ENCODE measurements at places on chromosomes 4 and X. TPM values are rescaled to one million over a fixed set of nuclear protein-coding genes. Genes with fewer than 3 reads are reported as not detected.
A peak's percentile ranks its signal among the peaks of the same experiment; 100 is the strongest.

- peak; percentile 98 for DNase-seq
Measured at GRCh38 chrX:65595460-65595876, 60.9 kb upstream of the LAS1L start.

The KLF8 gene
- 28.3 TPM for total RNA-seq

DNA sequence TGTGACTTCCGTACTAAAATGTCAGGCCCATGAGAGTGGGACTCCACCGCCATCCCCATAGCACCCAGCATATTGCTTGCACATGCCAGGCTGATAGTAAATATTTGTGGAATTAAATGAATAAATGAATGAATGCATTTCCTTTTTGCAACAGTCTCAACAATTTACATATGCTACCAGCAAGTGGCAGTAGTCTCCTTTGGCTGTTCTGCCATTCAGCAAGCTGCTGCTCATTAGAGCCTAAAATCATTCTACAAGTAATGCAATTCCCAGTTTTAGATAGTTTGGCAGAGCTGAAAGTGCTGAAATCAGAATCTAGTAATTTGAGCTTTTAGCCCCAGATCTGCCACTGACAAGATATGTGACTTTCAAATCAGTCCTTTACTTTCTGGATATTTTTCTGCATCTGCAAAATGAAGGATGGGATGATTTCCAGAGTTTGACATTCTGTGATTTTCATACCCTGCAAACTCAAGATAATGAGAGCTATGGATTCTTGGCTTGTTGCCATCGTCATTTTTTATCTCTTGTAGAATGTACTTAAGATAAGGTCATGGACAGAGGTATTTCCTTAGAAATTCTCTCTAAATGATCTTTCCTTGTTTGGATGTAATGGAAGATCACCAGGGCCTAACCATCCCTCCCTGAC lies 35.7 kb upstream of the INTS6L start:
- no peak for DNase-seq

DNA sequence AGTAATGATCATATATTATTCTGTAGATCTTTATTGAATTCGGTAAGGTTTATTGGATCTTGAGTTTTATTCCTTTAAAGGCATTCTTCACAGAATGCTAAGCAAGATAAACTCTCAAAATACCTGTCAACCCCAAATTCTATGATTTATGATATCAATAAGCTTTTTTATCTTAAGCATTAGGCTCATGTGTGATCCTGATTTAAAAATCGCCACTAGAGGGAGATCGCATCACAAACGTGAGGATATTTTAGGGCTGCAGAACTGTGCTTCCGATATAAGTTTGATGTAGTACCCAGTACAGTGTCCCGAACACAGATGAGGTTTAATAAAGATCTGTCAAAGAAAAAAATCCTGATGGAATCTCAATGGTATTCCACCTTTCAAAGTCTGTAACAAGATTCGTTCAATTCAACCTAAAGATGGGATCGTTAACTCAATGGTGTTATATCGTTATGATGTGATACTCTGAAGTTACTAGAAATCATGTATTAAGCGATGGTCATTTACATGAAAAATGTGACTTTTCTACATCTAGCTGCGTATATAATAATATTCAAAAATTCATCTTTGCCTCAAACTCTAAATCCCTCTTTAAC lies 169.0 kb downstream of the CORIN start:
- DNase-seq, result no peak

DNA sequence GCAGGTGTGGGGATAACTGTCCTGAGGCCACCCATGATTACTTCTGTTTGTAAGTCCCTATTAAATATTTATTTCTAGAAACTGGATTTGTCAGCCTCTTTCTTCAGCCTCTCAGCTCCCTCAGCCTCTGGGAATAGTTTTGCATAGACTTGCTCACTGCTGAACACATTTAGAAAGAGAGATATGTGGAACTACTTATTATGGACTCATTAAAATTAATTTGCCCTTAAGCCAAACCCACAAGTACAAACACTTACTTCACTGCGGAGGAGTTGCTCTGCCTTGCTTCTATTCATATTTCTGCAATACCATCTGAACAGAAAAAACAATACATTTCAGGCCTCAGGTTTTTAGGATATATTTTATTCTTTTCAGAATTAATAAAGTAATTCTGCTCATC lies 22.4 kb upstream of the TXK start:
- DNase-seq, result no peak

GRCh38 chr4:184331268-184331995 lies 113.8 kb upstream of the ENPP6 start:
- DNase-seq, result no peak

DNA sequence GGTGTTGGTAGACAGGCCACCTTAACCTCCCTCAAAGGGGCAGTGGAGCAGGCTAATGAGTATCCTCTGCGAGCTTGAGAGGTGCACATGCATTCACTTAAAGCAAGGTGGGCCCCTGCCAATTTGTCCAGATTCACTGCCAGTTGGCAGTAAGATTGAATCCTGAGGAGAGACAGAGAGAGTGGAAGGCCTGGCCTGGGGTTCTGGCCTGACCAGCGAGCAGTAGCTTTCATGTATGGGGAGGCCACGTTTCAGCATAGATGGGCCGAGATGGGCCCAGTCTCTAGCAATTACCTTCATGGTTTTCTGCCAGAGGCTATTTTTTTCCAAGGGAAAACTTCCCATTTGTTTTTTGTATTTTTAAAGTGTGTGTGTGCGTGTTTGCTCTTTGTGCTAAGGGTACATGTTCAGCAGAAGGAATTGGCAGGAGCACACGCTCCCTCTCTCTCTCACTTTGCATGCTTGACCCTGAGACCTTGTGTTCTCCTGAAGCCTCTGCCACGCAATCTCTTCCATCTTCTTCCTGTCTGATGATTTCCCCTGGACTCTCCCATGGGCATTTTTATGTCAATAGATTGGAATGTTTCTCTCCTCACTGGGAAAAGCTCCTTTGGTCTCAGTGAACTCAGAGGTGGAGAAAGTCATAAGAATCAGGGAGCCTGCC lies 215.8 kb upstream of the SFRP2 start:
- DNase-seq, result no peak

The MXRA5 gene
- 13.5 TPM for total RNA-seq

The MAEA gene
- 49.8 TPM for total RNA-seq

- DNase-seq, result no peak
Measured at GRCh38 chr4:52837716-52838558, 24.2 kb upstream of the RASL11B start.

DNA sequence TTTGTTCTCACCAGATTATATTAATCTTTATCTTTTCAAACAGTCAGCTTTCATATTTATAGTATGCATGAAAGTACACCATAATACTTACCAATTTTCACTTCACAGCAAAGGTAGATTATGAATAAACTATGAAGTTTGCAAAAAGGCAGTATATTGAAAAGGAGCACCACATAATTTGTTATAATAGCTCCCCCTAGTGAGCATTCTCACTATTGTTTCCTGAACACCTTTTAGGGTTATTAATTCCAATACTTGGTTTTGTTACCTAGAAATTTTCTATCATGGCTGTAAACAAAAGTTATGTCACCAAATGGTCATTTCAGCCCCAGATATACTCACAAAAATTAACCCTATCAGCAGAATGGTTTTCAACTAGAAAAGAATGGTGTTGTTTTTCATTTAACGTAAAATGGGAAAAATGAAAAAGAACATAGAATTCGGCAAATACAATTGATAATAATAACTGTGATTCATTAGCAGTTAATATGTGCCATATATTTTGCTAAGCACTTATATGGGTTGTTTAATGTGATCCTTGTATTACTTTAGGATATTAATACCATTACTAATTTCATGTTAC lies 30.2 kb upstream of the NKX6-1 start:
- no peak for DNase-seq

- no peak for DNase-seq
Measured at GRCh38 chrX:19798423-19798822, 89.0 kb downstream of the SH3KBP1 start.

All from aorta (tissue), 5 donors.